IPS-NIHi11 (cell line): ENCODE measurements at places on chromosomes 5 and 9.

DNA sequence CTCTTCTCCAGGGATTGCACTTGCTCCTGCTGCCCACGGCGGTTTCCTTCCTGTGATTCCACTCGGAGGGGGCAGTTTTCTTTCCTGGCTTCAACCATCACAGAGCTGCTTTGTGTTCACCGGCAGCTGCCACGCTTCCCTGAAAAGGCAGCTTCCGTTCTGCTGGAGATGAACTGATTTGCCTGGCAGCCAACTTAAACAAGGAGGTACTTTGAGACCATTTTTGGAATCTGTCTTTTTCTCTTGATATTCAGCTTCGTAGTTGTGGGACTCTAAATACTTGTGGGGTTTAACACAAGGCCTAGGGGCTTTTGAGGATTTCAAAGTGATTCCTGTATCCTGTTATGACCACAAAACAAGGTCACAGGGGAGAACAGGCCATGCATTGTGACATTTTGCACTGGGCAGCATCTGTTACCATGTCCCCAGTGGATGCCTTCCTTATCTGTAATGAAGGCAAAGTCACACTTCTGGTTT is 192.0 kb downstream of the MTRR start:
- no peak for DNase-seq

- DNase-seq: no peak
Measured at GRCh38 chr5:34564710-34565235, 91.4 kb upstream of the RAI14 start.

- no peak for DNase-seq
Measured at GRCh38 chr5:39341896-39342295, 22.4 kb downstream of the C9 start.

GRCh38 chr5:125833398-125833797 is 589.8 kb upstream of the GRAMD2B start:
- DNase-seq: no peak

DNA sequence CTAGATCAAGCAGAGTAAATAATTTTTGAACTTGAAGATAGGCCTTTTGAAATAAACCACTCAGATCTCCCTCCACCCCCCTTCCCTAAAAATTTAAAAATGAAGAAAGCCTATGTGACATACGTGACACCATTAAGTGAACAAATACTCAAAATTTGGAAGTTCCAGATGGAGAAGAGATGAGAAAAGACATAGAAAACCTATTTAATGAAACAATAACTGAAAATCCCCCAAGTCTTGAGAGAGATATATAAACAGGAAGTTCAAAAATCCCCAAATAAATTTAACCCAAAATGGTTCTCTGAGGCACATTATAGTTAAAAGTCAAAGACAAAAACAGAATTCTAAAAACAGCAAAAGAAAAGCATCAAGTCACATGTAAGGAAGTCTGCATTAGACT is 428.6 kb downstream of the PSAT1 start:
- no peak for DNase-seq

GRCh38 chr9:21873540-21874221 is 71.2 kb downstream of the MTAP start:
- DNase-seq: no peak

DNA sequence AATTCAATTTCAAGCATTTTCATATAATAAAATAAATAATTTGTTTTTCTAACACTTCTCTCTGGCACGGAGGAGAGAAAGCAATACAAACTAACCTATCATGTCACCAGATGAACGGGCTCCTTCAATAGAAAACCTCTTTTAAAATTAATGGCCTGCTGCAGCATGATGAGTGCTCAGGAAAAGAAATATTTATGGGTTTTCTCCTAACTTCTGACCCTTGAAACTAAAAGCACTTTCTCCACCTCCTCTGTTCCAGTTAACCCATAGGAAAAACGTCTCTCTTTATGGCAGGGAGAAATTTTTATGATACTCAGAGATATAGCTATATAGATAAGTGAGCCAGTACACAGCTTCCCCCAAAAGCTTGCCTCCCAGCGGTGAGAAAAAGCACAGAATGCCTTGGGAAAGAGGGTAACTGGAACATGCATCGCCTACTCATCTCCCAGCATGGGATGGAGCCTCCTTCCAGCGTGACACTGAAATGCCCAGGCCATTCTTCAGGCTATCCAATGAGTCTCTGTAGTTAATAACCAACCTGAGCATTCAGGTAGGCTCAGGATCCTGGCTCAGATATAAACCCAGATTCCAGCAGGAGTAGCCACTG is 963.0 kb upstream of the DMAC1 start:
- peak; percentile 15 for DNase-seq

DNA sequence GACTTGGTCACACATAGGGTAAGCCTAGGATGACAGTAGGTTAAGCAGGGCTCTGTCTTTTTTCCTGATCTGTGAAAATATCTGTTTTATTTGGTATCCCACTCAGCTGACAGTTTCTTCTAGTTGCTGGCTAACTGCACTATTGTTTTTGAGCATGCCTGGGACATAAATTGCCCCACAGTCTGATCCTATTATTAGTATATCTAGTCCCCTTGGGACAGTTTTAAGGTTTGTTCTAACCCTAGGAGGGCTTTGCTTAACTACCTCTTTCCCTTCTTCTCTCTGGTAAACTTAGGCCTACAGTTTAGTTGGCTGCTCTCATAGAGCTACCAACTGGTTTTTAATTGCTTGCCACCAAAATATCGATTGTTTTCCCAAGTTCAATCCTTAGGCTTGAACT is 446.6 kb downstream of the ARHGEF28 start:
- no peak for DNase-seq
